ENCODE measurements at places on chromosomes 13 and 19.

DNA sequence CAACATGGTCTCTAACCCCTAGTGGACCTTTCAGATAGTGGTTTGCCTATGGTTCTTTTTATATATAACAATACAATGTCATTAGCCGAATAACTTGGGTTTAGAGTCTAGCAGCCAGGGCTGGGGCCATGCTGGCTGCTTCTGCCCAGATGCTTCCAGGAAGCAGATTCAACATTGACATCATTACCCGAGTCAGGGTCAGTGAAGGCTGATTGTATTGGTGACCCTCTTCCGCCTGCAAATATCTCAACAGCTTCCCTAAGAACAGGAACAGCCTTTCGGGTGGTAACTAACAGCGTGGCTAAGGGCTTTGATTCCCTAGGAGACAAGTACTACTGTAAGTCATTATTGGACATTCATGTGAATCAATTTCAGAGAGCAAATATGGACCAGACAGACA is 476.4 kb downstream of the UQCRFS1 start:
- no peak for DNase-seq

DNA sequence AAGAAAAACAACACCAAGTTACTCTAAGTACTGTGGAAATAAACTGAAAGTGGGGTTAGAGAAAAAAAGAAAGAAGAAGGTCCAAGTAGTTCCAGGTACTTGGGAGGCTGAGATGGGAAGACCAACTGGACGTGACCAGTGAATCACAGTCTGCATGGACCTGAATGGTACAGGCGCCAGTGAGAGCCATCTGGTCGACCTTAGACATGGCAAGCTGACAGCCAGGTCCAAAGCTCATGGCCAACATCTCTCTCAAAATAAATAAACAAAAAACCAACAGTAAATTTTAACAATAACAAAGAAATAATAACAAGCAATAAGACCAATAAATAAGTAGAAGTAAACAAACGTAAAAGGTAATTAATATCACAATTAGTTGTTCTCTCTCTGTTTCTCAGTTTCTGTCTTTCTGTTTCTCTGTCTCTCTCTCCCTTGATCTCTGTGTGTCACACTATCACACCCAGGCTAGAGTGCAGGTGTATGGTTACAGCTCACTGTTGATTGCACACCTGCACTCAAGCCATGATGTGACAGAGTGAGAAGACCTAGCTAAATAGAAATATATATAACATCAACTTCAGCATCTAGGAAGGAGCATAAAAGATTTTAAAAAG is 31.6 kb upstream of the ZNF724 start:
- DNase-seq, result no peak

GRCh38 chr13:85543144-85543543 is 256.1 kb downstream of the SLITRK6 start:
- no peak for DNase-seq

- no peak for DNase-seq
Observed at GRCh38 chr19:15471639-15472101, 7.3 kb upstream of the RASAL3 start.

DNA sequence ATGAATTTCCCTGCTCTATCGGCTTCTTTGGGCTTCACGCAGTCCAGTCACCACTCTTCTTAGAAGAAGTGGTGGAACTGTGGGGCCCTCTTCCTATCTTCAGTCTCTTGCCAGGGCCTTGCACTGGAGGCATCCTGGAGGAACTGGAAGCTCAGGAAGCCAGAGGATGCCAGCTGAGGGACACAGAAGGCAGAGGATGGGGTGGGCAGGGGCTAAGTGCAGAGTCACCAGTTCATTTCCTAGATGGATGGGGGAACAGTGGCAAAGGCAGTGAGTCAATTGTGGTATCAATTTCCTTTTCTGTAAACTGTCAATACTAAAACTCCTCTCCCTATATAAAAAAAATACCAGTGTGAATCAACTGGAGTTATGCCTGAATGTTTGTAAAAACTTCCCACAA is 419.7 kb downstream of the KLF12 start:
- DNase-seq, result no peak

GRCh38 chr19:56137405-56137804 is 3.7 kb upstream of the ZNF444 start:
- no peak for DNase-seq

- no peak for DNase-seq
Observed at GRCh38 chr13:80931118-80931517, 590.2 kb upstream of the SPRY2 start.

DNA sequence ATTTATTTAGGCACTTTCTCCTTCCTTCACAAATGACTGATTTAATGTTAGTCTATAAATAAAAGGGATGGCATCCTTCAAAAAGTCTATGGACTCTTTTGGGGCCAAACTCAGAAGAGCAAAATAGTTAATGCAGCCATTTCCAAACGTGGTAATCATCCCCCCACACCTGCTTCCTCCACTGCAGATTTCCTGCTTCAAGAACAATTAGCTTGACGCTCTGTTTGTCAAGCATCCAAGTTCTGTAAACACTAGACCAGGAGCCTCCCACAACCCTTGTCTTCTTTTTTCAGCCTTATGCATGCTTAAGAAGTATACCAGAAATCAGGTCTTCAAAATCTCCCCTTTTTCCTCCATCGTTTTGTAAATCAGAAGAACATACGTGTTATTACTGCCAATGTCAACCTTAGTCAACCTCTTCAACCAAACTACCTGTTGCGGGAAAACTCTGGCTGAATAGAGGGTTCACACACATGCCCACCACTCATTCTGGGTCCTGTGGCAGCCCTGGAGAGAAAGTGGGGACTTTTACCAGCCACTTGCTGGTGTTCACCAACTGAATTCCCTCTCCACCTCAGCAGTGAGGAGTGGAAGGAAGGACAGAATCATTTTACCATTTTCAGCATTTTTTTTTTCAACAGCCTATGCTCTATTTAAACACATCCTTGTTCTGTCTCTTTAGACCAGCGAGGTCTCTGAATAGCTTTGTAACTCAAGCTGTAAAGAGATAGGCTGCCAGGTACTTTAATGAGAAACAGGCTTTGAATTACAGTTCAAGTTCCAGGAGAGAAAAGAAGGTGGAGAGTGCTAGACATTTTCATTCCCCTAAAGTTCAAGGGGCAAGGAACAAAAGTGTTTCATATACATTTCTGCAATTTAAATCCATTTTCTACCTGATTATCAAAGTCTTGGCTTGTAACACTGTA is 39.1 kb downstream of the EFNB2 start:
- DNase-seq, result no peak

GRCh38 chr19:2320049-2320448 is 8.3 kb downstream of the LSM7 start:
- no peak for DNase-seq

DNA sequence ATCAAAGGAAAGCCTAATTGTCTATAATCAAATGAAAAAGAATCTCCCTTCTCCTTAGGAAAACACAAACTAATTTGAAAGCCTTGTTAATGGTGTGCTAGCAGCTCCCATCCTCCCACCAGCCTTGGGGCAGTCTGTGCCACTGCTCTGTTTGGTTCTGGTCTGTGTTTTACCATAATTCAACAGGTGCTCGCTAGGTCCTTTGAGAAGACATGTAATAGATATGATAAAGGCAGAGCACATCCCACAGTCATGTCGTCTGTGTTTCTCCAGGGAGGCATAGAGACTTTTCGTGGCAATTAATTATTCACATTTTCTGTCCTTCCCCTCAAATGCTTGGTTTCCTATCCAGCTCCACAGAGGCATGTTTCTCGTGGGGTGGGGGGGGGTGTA is 23.8 kb downstream of the FAM124A start:
- no peak for DNase-seq

GRCh38 chr19:44617110-44617880 is 3.9 kb downstream of the IGSF23 start:
- no peak for DNase-seq

- DNase-seq, result no peak
Observed at GRCh38 chr19:55490478-55491432, 2.5 kb downstream of the SSC5D start.
